T-helper 2 cell treated with Interferon-gamma antibody and Interleukin-4, amounts not matched to agents 100 ng/mL and 5 ng/mL, for 36 hours (primary cell): ENCODE measurements at places on chromosomes 5 and 9. TPM values are rescaled to one million over a fixed set of nuclear protein-coding genes. Genes with fewer than 3 reads are reported as not detected.

Gene RMND5B
- 28.2 and 32.2 TPM in 2 replicates for total RNA-seq

Gene ISCA1
- 22.1 and 23.9 TPM in 2 replicates for total RNA-seq

Gene IL9
- 0.59 TPM in 1 of 2 replicates, not detected in the other for total RNA-seq

Gene NKD2
- total RNA-seq: 33.6 and 34.4 TPM in 2 replicates

Gene RNF20
- 43.5 and 44.1 TPM in 2 replicates for total RNA-seq

Gene LCN1
- total RNA-seq: not detected in 2 replicates

Gene PTPRD
- total RNA-seq: not detected in 2 replicates

Gene LTC4S
- total RNA-seq: 2.3 and 3.1 TPM in 2 replicates

Gene CD74
- 624 and 634 TPM in 2 replicates for total RNA-seq

Gene SOX30
- total RNA-seq: 0.11 and 0.16 TPM in 2 replicates

Gene SHC3
- not detected in 2 replicates for total RNA-seq

Gene RANBP3L
- not detected in 2 replicates for total RNA-seq

Gene SAXO1
- total RNA-seq: not detected in 2 replicates
